PC-9 (cell line): ENCODE measurements at places on chromosomes 6 and 20. TPM values are rescaled to one million over a fixed set of nuclear protein-coding genes. Genes with fewer than 3 reads are reported as not detected.

SDCBP2 gene
- total RNA-seq, result 12.3 and 14.8 TPM in 2 replicates

DNA sequence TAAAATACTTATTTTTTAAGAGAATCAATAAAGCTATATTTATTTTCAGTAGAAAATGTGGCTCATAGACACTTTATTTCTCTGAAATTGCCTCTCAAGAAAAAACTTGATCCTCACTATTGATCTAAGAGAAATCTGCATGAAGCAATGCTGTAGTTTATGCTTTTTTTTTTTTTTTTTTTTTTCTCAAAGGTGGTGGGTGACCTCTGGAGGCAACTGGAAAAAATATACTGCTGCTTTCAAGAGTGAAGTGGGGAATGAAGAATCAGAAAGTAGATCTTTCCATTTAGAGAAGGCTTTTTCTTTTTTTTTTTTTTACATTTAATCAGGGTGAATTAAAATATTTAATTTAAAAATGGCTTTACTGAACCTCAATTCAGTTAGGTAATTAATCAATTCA lies 169.3 kb downstream of the SLC16A10 start:
- peaks cover 18% of the 10 kb centered on the region for H3K4me1 ChIP-seq
- H3K4me3 ChIP-seq, result no peak overlapping the region
- H3K36me3 ChIP-seq, result no peaks in the 10 kb centered on the region
- DNase-seq, result no peak
- no peak overlapping the region for H3K27ac ChIP-seq
- no peaks in the 10 kb centered on the region for H3K27me3 ChIP-seq

- H3K27ac ChIP-seq, result no peak overlapping the region
- no peak for DNase-seq
- H3K4me1 ChIP-seq, result peaks cover 18% of the 10 kb centered on the region
- no peaks in the 10 kb centered on the region for H3K36me3 ChIP-seq
Measured at GRCh38 chr6:34606477-34607265, 50.5 kb upstream of the SPDEF start.

- no peaks in the 10 kb centered on the region for H3K4me1 ChIP-seq
- no peak overlapping the region for H3K4me3 ChIP-seq
- peaks cover 10% of the 10 kb centered on the region; the same call in 1 of the 2 replicates for H3K27me3 ChIP-seq
- no peak for DNase-seq
- no peak overlapping the region for H3K27ac ChIP-seq
Measured at GRCh38 chr20:21812379-21812778, 106.9 kb downstream of the PAX1 start.

GRCh38 chr20:32365564-32365963 lies 7.4 kb downstream of the ASXL1 start:
- no peak for DNase-seq
- H3K4me1 ChIP-seq, result peaks cover 3% of the 10 kb centered on the region
- no peak overlapping the region for H3K4me3 ChIP-seq
- H3K27me3 ChIP-seq, result no peaks in the 10 kb centered on the region
- peaks cover 10% of the 10 kb centered on the region for H3K36me3 ChIP-seq
- H3K27ac ChIP-seq, result no peak overlapping the region
